ENCODE measurements at places on chromosomes 13 and 19.

- no peak for DNase-seq
Observed at GRCh38 chr19:50399368-50399745, 15.2 kb downstream of the POLD1 start.

DNA sequence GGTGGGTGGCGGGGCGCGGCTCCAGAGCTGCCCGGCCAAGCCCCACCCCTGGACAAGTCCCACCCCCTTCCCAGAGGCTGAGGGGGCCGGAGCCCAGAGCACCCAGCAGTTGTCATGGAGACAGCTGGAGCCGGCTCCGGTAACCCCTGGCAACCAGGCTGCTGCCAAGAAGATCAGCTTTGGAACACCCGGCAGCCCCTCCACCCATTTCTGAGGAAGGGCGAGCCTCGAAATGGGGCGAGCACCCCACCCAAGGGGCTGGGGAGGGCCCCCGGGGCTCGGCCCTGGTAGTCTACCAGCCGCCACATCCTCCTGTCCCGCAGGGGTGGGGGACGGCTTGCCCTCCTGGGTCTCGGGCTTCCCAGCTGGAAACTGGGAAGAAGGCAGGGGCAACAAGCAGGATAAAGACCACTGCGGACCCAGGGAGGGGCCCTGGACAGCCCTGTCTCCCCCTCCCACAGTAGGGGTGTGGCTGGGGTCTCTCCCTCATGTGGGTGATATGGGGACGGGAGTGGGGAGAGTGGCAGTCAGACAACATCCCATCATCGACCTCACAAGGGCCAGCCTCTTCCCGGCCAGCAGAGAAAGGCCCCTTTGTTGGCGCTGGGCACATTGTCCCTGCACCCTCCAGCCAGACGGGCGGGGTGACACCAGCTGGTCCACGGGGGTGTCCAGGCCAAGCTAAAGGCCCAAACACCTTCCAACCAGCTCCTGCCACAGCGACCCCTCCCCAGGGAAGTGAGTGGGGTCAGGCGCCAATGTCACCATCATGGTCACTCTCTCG, 1.5 kb downstream of the CERS1 start:
- no peak for DNase-seq

- DNase-seq: no peak
Observed at GRCh38 chr19:5432687-5433086, 22.5 kb upstream of the ZNRF4 start.

GRCh38 chr13:112729408-112729807, 39.6 kb downstream of the ATP11A start:
- DNase-seq: no peak

GRCh38 chr19:17076543-17076991, 990 bp downstream of the MYO9B start:
- no peak for DNase-seq

DNA sequence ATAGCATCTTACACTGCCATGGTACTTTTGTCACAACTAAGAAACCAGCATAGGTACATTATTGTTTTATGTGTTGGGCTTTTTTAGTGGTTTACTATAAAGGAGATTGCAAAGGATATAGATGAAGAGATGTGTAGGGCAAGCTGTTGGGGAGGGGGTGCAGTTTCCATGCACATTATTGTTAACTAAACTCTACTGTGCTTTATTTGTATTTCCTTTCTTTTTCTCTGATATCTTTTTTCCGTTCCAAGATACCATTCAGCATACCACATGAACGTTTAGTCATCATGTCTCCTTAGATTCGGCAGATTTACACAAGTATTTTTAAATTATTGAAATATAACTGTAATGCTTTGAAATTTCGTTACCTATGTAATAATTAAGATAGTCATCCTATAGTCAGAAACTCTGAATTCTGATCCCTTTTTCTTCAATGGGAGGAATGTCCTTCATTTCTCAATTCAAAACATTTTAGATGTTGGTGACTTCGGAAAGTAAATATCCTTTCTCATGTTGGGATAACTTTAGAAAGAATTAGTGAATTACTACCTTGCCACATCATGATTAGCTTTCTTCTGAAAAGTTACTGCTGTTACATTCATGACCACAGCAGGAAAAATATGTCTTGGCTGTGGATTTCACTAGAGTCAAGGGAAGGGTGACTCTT, 82.8 kb downstream of the FRY start:
- no peak for DNase-seq

- no peak for DNase-seq
Observed at GRCh38 chr13:59982631-59983382, 180.9 kb downstream of the DIAPH3 start.

- no peak for DNase-seq
Observed at GRCh38 chr13:45508776-45509175, 44.0 kb downstream of the COG3 start.

DNA sequence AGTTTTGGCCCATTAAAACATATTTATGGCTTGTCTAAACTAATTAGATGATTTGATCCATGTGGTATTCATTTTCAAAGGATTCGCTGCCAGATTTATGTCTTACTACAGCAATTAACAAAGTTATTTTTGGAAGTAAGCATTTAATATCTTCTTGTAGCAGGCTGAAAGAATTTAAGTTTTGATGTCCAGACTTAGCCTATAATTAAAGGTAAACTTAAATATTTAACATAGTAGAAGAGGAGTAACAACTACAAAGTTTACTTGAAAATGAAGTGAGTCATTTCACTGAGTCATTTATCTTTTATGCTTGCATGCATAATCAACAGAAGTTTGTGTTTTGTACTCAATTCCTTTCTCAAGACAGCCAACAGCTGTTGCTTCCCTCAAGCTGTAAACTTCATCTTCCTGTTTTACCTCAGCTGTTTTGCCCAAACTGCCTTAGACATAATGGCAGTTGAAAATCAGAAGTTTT, 58.1 kb downstream of the EDNRB start:
- no peak for DNase-seq

GRCh38 chr19:3684817-3685410, 15.4 kb downstream of the PIP5K1C start:
- DNase-seq: no peak

DNA sequence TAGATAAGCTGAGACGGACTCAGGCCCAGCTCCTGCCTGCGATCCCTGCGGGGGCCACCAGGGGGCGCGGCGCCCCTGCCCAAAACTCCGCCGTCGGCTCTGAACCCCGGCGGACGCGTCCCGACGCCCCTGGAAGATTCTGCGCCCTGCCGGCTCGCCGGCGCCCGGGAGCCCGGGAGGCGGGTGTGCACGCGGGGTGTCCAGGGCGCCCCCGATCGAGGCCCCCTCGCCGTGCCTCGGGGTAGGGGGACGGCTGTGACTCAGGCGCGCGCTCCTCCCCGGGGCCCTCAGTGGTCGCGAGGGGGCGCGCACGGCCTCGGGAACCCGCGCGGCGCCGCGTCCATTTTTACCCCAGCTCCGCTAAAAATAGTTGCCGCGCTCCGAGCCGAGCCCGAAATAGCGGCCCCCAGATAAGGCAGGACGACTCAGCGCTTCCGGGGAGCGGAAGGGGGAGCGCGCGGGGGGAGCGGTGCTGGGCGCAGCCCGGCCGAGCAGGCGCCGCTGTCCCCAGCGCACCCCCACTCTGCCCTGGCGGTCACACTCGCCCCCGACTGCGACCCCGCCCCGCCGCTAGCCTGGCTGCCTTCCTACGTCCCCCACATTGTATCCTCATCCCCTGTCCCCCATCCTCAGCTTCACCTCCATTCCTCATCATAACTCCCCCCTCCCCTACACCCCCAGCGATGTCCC, 16.0 kb upstream of the ERCC1 start:
- DNase-seq: no peak

DNA sequence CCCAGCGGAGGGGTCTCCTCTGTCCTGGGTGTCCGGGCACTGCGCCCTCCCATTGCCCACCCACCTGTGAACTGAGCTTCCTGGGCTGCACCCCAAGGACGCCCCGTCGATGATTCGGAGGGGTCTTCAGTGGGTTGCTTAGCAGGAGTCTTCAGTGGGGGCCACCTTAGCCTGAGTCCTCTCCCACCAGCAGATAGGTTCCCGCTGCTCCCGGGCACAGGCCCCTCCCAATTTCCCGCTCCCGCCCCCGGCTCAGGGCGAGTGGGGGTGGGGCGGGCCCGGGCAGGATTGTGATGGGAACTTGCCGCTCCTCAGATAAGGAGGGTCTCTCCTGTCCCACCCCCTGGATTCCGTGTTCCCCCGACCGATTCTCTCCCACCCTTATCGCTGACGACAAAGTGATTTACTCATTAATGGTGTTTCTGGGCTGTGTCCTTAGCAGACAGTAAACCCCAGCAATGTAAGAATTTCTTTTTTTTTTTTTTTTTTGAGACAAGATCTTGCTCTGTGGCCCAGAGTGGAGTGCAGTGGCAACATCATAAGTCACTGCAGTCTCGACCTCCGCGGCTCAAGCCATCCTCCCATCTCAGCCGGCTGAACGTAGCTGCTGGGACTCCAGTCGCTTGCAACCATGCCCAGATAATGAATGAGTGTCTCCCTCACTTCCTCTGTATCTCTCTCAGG, 655 bp upstream of the S1PR5 start:
- DNase-seq: no peak

DNA sequence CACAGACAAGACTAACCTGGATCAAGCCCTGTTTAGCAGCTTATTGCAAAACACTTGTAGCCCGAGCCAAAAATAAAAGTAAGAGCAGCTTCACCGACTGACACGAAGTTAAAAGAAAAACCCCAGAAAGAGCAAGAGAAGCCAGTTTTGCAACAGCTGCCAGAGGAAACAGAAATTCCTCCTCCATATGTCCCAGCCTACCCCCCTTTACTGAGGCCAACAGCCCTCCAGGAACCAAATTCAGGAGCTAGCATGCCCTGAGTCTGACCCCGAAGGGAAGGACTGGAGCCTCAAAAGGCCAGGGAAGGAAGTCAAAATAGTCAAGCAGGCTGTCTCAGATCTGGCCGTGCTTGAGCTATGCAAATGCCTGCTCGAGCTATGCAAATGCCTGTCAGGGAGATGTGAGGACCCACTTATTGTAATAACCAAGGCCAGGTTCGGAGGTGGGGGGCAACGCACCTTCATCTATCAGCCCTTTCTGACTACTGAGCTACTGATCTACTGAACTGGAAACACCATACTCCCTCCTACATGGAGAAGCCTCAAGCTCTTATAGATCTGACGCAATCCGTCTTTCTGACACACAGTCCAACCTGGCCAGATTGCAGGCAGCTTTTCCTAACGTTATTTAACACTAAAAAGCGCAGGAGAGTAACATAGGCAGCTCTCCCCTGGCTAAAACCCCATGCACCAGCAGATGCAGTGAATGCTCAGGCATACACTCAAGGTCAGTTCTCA, 6.7 kb downstream of the SIGLEC11 start:
- DNase-seq: no peak

- no peak for DNase-seq
Observed at GRCh38 chr19:18650021-18650390, 13.2 kb downstream of the KLHL26 start.

DNA sequence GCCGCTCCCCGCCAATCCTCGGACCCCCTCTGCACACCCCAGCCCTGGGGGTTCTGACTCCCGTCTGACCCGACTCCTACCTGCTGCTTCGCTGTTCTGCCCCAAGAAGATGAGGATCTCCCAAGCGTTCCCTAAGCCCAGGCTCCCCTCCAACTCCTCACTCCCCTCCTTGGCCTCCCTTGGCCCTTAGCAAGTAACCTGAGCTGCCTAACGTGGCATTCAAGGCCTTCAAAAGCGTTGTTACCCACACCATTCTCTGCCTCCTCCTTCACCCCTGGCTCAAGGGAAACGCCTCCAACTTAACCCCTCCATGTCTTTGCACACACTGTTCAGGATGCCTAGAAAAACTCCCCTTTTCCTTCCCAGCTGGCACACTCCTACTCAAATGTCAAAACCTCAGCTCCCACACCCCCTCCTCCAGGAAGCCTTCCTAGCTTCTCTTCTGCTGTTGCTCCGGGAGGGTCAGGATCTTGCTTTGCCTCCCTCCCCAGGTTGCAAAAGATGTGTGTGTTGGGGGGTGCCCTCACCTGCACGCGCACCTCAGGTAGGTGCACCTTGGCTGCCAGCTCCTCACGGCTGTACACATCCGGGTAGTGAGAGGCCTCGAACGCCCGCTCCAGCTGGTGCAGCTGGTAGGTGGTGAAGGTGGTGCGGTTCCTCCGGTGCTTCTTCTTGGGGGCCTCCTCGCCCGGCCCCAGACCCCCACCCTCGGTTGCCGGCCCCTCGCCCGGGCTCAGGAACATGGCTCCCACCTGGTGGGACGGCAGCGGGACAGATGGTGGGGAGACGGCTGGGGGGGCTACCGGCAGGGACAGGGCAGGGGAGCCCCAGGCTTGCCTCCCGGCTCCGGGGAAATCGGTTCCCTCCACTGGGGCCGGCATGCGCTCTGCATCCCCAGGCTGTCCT, 775 bp downstream of the RAX2 start:
- no peak for DNase-seq

DNA sequence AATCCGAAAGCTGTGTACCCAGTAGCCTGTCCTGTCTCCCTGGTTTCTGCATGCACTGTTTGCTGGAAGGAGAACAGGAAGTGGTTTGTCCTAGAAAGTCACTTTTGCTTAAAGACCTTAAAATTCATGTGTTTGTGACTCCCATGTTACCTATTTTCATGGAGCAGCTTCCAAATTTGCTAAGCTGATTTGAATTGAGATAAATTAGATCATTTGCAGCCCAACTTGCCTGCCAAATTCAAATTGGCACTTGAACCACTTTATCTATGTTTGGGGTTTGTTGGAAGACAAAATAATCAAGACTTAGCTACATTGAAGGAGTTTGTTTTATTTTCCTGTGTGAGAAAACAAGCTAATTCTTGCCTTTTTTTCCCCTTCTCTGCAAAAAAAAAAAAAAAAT, 532.5 kb downstream of the DIAPH3 start:
- DNase-seq: no peak

GRCh38 chr13:107866032-107866940, 349.1 kb downstream of the LIG4 start:
- DNase-seq: no peak

DNA sequence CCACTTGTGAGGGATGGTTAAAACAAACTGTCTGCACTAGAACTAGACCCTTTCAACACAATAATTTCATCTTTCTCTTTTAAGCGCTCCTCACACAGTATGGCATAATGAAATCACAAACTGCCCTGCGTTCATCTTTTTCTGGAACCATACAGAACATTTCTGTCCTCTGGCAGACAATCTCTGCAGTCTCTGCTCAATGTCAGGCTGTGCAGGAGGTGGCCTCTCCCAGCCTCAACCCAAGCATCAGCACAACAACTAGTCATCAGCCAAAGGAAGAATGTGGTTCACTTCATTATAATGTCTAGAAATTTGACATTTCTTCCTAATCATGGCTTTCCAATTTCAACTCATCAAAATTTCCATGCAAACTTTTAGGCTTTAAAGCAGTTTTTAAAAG, 125.1 kb upstream of the STARD13 start:
- no peak for DNase-seq

DNA sequence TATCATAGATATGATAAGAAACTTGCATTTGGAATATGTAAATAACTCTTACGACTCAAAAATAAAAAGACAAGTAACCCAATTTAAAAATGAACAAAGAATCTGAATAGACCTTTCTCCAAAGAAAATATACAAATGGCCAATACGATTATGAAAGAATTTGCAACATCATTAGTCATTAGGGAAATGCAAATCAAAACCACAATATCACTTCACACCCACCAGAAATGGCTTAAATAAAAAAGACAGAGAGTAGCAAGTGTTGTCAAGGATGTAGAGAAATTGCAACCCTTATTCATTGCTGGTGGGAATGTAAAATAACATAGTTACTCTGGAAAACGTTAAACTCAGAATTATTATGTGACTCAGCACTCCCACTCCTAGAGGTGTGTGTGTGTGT, 226.6 kb upstream of the MAB21L1 start:
- DNase-seq: no peak

All from glomerular endothelial cell (primary cell).